ENCODE measurements at places on chromosomes 7 and 10.

- no peak for DNase-seq
Observed at GRCh38 chr10:86970982-86971231, 2.6 kb downstream of the ADIRF start.

- peak; percentile 29 for DNase-seq
Observed at GRCh38 chr7:95527033-95527775, 41.5 kb downstream of the ASB4 start.

DNA sequence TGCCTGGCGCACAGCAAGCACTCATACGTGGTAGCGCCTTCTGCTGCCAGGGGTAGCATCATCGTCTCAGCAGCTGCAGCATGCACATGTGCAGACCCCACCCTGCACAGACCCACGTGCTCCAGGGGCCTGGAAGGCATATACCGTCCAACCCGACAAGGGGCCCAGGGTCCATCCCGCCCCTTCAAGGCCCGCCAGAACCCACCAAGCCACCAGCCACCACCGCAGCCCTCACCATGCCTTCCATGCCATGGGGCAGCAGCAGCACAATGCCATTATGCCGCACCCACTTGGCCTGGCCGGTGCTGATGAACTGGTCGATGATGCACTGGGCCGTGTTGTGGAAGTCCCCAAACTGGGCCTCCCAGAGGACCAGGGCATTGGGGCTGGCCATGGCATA lies 22.7 kb downstream of the OGDHL start:
- no peak for DNase-seq

DNA sequence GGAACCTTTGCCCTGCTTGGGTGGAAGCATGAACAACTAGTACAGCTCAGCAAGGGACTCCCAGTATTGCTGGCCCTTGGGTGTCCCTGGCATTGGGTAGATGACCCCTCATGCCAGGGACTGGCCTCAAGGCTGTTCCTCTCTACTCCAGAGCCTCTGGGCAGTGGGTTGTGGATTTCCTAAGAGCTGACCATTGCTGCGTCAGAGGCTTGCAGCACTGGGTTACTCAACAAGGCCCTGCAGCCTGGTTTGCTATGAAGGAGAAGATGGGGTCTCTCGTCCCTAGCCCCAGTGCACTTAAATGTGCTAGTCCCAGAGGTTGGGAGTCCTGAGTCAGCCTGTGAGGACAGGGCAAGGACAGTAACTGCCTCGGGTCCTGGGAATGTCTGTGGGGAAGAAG lies 2.5 kb downstream of the VSIR start:
- no peak for DNase-seq

DNA sequence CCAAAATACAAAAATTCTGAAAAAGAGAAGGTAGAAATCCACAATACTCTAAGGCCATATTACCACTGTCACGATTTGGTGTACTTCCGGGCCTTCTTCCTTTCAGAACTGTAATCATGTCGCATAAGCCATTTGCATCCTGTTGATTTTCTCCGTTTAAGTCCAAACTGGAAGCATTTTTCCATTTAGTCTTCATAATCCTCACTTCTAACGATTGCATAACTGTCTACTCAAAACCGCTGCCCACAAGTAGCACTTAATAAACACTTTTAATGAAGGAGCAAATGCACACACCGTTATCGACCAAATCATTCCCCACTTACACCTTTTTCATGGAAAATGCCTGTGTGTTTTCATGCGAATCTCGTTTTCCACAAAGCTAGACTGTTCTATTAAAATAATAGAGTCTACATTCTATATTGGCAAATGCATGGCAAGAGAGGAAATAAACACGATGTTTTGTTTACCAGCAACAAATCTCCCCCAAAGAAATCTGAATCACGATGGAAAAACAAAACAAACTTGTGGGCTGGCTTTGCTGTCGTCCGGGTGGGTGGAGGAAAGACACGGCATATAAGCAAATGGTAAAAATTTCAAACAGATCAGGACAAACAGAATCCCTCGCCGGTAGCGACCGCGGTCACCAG lies 1.0 kb downstream of the ATE1 start:
- peak; percentile 16 for DNase-seq
